ENCODE measurements at places on chromosomes 16 and 17.
A peak's percentile ranks its signal among the peaks of the same experiment; 100 is the strongest.

GRCh38 chr16:2715966-2716885 is 3.8 kb downstream of the PRSS27 start:
- DNase-seq: peak; percentile 48

DNA sequence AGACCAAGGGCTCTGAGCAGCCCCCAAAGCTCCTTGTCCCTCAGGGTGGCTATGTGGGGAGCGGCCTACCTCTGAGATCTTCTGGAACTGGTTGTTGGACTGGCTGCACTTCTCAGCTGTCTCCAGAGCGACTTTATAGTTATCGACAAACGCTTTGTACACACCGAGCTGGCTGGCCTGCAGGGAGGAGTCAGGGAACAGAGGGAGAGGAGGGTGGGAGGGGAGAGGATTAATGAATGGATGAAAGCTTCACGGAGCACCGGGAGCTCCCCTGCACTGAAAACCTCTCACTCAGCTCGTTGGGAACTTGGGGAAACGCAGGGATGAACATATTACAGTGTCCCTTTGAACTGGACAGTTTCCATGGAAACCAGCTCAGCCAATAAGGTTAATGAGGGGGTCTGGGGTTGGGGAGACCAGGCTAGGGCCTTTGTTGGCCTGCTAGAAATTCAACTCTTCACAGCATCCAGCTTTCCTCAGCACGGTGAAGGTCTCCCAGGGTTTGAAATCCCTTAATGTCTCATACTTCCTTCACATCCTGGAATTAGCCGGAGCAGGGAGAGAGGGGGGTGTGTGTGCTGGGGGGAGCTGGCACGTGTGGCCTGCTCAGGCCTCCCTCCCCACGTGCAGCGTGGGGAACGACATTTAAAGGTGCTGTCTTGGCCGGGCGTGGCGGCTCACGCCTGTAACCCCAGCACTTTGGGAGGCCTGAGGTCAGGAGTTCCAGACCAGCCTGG is 86.7 kb downstream of the TIMM22 start:
- peak; percentile 47 for DNase-seq

DNA sequence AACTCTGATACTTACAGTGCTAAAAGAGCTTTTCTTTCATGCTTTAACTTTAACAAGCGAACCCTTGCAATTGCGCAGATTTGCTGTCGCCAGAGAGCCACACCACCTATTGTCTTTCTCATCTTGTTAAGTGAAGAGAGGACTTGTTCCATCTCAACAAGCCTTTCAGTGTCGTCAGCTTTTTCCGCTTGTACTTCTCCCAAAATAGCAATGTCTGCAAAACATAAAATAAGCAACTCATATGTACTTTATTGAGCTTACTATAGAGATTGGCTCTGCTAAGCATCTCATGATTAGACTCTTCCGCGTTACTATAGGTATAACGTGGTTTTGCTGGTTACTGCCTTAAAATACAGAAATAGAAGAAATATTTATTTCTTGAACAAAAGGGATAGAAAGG is 51.9 kb downstream of the ABCA8 start:
- no peak for DNase-seq

GRCh38 chr16:85677383-85677967 is 11.3 kb downstream of the GINS2 start:
- DNase-seq: peak; percentile 61

GRCh38 chr17:77343031-77343800 is 202.4 kb downstream of the SEC14L1 start:
- peak; percentile 2 for DNase-seq

GRCh38 chr16:14286368-14287230 is 215.5 kb downstream of the MRTFB start:
- peak; percentile 39 for DNase-seq

- DNase-seq: no peak
Measured at GRCh38 chr17:33667671-33668070, 374.6 kb upstream of the ASIC2 start.

GRCh38 chr16:3212567-3212966 is 22.4 kb downstream of the ZNF200 start:
- no peak for DNase-seq

- DNase-seq: peak; percentile 97
Measured at GRCh38 chr16:87661561-87661960, 59.3 kb downstream of the JPH3 start.

GRCh38 chr17:20228860-20229259 is 219.7 kb downstream of the SPECC1 start:
- DNase-seq: no peak

DNA sequence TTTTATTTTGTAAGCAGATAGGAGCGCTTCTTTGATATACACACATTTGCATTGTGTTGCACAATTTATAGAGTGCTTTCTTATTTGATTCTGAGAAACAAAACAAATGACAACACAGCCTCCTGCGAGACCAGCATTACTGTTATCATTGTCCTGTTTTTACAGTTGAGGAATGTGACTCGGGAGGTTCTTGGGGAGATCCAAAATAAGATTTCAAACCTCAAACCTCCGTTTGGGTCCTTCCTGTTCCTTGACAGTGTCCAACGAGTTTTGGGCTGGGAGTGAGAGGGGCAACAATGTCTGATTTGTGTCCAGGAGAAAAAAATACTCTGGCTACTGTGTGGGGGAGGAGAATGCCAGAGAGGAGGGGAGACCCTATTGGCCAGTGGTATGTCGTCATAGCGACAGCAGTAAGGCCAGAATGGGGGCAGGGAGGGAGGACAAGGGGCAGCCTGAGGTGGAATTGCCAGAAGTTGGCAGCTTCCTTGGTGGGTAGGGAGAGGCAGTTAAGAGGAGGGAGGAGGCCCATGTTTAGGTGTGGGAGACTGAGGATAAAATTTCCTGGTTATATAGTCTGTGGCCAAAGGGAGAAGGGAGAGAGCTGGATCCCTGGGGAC is 45.5 kb downstream of the TMEM132E start:
- DNase-seq: no peak

DNA sequence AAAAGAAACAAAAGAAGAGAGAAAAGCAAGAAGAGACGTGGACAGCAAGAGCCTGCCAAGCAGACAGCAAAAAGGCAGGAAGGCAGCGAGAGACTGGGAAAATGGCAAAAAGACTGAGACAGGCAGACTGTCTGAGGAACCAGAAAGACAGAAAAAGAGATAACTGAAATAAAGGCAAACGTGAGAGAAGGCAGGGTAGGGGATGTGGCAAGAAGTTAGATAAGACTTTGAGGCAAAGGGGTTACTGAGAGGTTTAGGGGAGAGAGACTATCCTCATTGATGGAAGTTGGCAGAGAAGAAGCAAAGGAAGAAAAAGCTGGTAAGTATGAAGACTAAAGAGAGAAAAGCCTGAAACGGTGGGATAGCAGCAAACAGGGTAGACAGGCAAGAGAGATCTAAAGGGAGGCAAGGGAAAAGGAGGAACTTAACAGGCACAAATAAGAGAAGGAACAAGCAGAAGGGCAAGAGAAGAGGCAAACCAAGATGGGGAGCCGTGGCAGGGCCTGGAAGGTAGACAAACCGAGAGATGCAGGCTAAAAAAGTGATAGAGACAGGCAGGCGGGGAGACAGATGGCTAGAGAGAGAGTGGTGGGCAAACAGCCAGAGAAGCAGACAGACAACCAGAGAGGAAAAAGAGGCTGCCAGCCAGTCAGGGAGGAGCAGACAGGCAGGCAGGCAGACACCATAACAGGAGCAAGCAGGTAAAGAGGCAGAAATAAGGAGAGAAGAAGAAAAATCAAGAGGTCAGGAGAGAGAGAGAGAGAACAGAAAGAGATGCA is 7.1 kb upstream of the CHD3 start:
- no peak for DNase-seq

GRCh38 chr17:11628374-11628773 is 30.1 kb downstream of the DNAH9 start:
- no peak for DNase-seq

DNA sequence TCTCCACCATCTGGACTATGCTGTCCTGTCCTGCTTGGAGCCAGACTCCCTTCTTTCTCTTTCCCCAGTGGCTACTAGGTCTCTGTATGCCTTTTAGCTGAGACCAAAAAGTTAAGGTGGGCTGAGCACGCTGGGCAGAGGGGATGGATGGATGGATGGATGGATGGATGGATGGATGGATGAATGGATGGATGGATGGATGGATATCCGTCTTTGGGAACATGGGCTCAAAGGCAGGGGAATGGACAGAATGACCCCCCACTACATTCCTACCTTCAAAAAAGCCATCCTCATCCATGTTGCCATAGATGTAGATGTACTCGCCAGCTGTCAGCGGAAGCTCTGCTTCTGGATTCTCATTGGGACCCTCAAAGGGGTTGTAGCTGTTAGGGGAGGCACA is 12.8 kb downstream of the TSPOAP1 start:
- DNase-seq: peak; percentile 54

DNA sequence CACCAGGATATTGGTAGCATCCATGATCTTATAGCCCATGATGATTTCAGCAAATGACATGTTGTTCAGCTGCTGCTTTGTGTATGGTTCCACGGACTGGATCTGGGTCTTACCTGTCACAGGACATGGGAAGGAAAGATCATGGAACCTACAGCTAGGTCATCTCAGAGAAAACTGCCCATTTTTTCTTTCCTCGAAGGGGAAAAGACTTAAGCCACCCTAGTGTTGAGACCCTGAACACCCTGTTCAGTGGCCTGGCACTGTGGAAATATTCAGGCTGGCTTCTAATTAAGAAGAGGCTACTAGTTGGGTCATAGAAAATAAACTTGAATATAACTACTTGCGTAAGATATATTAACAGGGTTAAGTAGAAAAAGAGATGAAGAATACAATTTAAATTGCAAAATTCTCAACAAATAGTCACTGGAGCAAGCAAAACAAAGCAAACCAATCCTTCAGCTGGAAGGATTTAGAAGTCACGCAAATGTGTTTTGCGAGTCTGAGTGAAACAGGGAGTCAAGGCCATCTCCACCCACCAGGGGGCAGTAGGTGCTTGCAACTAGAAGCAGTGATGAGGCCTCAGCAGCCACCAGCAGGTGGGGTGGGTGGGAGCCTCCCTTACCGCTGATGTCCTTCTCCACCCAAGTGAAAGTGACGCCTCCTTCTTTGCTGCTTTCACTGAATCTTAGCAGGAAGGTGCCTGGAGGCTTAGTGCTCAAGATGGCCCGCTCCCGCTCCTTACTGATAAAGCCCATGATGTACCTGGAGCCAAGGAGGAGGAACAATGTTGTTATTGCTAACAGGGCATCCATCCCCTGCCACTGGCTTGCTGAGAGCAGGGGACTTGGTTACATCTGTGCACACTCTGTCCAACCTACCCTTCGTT is 34.3 kb downstream of the STAT5A start:
- DNase-seq: peak; percentile 93

DNA sequence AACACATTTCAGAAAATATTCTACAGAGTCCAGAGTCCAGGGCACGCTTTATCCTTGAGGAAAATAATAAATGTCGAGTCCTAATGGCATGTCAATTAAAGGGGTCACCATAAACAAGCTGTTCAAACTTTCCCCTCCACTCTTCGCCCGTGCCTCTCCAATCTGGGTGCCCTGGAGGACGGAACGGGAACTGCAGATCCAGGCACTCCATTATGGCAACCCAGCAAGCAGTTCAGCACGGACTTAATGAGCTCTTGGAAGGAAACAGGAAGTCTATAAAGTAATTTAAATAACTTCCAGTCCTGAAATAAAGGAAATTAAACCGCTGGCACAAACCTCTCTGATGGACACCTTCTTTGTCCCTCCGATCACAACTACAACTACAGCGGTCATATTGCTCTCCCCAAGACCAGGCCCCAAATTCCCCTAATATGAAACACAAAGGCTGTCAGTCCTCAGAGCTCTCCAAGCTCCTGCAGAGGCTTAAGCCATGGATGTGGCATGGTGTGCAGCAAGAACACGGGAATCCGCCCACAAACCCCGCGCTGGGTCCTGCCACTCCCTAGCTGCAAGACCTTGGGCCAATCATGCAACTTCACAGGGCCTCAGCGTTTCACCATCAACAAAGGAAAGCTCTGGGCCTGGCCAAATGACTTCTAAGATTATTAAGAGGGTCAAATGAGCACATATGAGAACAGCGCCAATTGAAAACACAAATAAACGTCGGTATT is 52.6 kb downstream of the ZFHX3 start:
- no peak for DNase-seq

DNA sequence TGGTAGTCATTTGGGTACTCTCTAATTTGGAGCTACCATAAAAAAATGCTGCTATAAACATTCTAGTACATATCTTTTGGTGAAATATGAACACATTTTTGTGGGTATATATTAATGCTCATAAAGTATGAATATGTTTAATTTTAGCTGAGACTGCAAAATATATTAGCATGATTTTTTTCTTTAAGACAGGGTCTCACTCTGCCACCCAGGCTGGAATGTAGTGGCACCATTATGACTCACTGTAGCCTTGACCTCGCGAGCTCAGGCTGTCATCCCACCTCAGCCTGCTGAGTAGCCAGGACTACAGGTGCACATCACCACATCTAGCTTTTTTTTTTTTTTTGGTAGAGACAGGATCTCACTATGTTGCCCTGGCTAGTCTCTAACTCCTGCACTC is 371.7 kb downstream of the SOX9 start:
- no peak for DNase-seq

- peak; percentile 84 for DNase-seq
Measured at GRCh38 chr16:68040506-68041288, 17.6 kb downstream of the DUS2 start.

- DNase-seq: peak; percentile 43
Measured at GRCh38 chr16:70665113-70665694, 18.8 kb downstream of the IL34 start.

DNA sequence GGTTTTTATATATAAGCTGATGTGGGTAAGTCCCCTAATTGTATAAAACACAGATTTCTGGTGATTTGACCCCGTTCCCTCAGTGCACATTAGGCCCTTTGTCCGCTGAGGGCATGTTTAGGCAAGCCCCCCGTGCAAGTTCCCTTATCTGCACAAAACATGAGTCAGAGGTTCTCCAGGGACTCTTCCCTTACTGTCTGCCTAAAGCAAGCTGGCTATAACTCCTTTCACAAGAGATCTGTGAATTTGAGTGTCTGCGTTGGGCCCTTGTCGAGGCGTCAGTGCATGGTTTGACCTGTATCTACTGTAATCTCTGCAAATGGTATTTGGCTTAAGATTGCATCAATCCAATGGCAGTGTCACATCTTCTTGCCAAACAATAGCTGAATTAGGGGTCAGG is 712.8 kb downstream of the CDH8 start:
- DNase-seq: no peak

- DNase-seq: no peak
Measured at GRCh38 chr16:86180780-86181179, 281.8 kb downstream of the IRF8 start.

GRCh38 chr17:18626152-18626870 is 17.9 kb downstream of the TBC1D28 start:
- peak; percentile 32 for DNase-seq

Data from osteoblast (primary cell).